Endodermal cell (in vitro differentiated cells): ENCODE measurements at places on chromosomes 12 and 14.

DNA sequence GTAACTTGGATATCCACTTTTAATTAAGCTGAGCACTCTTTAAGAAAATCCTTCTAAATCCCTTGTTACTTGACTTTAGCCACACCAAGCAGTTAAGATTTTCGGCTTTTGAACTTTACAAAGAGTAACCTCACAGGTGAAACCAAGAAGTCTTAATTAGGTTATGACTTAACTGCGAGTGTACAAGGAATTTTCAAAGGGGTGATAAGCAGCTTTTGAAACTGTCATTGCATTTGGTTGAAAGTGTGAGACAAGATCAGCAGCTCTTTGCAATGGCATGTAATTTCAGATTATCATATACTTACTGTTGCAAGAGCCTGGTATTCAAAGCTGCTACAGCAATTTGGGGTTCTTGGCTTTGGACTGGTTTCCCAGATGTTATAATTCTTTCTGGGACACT lies 137.5 kb downstream of the TMEM117 start:
- DNase-seq, result no peak

- no peak for DNase-seq
Measured at GRCh38 chr12:131900397-131900796, 6.0 kb downstream of the ULK1 start.

GRCh38 chr14:36194663-36195062 lies 18.1 kb upstream of the PTCSC3 start:
- no peak for DNase-seq

GRCh38 chr12:6830999-6831398 lies 2.8 kb downstream of the P3H3 start:
- DNase-seq, result no peak

DNA sequence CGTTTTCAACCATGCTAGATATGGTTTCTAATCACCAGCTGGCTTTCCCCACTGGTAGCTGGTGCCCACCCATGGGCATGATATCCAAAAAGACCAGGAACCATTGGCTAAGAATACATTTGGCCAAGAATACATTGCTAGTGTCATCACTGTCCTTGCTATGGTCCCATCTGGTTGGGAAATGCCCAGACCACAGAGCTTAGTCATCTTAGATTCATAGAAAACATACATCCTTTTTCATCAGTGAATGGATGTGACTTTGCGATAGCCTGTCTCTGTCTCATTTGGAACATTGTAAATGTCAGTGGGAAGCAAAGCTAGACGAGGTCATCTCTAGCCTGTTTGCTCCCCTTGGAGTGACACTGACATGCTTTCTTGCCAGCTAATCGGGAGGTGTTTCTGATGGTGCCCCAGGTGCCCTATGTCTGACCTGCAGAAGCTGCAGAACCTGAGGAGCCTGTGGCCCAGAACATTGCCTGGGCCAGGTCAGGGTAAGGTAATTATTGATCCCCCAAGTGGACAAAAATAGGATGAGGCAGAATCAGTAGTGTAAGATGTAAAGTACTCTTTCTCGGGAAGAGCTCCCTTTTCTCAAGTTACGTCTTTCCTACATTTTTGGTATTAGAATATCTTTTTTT lies 194.8 kb downstream of the SLC41A2 start:
- no peak for DNase-seq

- no peak for DNase-seq
Measured at GRCh38 chr14:89638891-89639290, 221.9 kb upstream of the FOXN3 start.

DNA sequence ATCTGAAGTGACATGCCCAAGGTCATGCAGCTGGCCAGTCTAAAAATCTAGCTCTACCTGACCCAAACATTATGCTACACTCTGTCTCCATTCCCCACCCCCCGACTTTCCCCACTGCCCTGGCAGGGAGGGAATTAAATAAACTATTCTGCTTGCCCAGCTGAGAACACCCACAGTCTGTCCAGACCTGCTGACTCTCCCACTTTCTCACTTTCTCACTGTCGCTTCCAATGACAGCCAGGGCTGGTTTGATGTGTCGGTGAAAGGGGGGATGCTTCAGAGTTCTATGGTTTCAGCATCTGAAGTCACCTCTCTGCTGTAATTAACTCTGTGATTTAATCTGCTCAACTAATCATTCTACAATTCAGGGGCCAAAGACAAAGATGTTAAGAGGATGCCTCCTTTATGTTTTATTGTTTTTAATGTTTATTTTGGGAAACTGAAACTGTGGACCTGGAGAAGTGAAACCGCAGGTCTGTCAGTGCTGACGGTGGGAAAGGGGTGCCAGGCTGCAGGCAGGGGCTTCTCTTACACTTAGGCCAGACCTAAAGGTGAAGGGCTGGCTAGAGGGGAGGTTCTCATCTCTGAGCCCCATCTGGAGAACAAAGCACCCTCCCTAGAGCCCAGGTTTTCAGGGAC lies 8.1 kb upstream of the MSI1 start:
- DNase-seq, result no peak
